ENCODE measurements at places on chromosomes 12 and 14.

GRCh38 chr14:52910572-52910971, 40.3 kb downstream of the FERMT2 start:
- DNase-seq = no peak

DNA sequence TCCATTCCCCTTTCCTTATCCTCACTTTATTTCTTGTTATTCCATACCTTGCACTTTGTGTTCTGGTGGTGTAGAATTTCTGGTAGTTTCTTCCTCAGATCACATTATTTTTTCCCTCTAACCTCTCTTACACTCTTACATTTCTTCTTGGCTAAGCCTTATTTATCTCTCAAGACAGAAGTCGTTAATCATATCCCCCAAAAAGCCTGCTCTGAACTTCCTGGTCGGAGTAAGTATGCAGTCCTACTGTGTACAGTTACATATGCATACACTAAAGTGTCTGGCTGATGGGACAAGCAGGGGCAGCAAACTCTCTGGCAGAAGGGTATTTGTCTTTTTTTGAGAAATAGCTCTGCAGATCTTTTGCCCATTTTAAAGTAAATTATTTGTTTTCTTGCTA, 33.1 kb upstream of the USP15 start:
- no peak for DNase-seq

DNA sequence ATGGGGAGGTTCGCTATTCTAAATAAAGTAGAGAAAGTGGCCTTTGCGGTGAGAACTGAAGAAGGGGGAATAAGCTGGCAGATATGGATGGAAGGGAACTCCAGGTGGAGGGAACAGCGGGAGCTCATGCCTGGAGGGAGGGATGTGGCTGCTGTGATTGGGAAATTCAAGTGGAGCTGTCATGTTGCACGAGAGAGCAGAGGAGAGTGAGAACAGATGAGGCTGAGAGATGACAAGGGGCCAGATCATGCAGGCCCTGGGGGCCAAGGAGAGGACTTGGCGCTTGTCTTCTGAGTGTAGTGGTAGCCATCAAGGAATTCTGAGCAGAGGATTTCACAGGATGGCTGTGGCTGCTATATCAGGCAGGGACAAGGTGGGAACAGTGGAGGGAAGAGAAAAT, 35.0 kb downstream of the TGFB3 start:
- no peak for DNase-seq

DNA sequence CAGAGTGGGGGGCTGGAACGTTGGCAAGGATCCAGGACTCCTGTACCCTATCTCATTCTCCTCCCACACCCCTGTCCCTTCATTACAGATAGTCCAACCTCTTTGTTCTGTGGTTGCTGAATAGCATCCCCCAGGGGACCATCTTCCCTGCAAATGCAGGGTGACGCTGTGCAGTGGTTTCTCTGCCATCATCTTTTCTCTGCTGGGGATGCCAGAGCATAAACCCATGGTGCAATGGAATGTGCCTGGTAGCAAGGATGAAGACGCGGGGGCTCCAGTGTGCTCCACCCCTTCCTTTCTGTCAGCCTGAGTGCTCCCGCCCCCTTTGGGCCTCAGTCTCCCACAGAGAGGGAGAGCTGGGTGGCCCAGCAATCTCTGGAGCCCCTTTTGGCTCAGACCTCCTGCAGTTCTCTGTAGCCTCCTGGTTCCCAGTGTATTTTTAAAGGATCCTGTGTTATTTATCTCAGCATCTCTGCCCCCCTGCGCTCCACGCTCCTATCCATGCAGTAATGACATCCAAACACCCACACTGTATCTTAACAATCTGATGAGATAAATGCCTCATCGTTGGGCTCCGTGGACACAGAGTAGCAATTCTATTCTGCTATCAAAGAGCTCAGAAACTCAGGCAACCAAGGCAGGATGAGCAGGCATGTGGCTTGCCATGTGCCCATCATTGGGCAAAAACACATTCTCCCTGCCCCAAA, 212.8 kb downstream of the CACNA1C start:
- no peak for DNase-seq

DNA sequence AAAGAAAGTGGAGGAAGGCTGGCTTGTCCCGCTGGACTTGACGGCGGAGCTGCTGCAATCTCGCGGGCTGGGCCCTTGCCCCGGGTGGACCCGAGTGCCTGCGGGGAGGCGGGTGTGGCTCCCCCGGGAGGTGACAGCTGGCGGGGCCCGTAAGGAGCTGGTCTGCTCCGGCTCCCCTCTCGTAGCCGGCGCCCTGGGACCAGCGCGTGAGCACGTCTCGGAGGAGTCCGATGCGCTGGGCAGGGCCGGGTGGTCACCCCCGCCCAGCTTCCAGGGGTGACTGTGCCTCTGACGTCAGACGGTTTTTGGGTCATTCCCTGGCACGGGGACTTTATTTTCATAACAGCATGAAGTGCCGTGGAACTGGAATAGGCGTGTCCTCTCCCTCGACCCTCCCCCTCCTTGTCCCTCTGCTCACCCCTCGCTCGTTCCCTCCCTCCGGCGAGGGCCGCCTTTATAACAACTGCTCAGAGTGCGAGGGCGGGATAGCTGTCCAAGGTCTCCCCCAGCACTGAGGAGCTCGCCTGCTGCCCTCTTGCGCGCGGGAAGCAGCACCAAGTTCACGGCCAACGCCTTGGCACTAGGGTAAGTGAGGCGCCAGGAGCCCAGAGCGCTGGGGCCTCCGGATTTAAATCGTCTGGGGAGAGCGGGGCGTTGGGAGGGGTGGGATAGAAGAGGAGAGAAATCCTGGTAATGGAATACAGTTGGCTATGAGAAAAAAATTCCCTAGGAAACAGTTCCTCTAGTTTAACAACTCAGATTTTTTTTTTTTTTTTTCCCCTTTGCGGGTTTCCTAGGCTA, at the start of gene GPRC5A:
Gene GPRC5A, plus strand, starts transcription at position 483 of the 801 bp plus-strand sequence. CDS start 16,688 bp downstream, outside the sequence.
- no peak for DNase-seq

DNA sequence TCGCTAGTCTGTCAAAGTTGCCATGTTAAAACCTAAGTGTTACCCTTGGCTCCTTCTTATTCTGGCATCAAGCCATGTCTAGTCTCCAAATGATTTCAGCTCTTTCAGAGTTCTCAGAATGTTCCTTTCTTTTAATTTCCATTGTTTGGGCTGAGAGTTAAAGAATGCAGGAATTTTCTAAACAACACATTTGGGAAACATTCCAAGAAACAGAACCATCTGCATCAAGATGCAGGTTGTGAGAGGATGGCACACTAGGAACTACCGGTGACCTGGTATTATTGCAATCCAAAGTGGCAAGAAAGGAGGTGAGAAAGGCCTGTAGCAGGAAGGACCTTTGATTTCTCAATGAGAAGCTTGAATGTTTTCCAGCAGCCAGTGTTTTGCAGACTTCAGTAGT, 30.1 kb downstream of the SLC35F4 start:
- DNase-seq = no peak

GRCh38 chr14:92540472-92541048, 27.0 kb downstream of the RIN3 start:
- DNase-seq = no peak

DNA sequence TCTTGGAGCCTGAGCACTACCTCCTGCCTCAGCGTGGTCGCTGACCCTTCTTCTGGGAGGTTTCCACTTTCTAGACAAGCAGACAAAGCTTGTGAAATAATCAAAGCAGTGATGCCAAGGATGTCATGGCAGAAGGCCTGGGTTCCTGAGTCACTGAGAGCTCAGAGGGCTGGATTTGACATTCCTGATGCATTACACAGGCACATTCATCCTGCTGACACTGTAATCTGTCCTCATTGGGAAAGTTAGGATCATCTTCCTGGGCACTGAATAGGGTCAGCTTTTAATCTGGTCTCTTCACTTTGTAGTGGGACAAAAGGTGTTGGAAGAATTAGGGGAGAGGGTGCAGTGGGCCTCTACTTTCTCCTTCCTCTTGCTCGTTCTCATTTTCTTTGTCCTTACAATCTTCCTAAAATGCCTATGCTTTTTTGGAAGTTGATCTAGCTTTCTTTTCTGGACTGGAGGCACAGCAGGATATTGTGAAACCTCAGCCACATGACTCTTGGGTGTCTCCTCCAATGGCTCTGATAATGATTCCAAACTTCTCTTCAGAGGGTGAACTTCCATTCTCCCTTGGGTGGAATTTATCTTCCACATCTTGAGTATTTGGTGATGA, 29.6 kb downstream of the EEA1 start:
- no peak for DNase-seq

GRCh38 chr12:509500-509899, 49.8 kb downstream of the B4GALNT3 start:
- no peak for DNase-seq

- no peak for DNase-seq
Observed at GRCh38 chr14:48914382-48914781, 671.8 kb downstream of the RPS29 start.
